ENCODE measurements at places on chromosomes 7 and 10.

GRCh38 chr10:60282771-60283353 lies 106.8 kb downstream of the ANK3 start:
- DNase-seq, result no peak

- peak; percentile 17 for DNase-seq
Measured at GRCh38 chr10:127899766-127900387, 7.0 kb upstream of the PTPRE start.

- no peak for DNase-seq
Measured at GRCh38 chr7:130388671-130389070, 8.4 kb downstream of the CPA1 start.

DNA sequence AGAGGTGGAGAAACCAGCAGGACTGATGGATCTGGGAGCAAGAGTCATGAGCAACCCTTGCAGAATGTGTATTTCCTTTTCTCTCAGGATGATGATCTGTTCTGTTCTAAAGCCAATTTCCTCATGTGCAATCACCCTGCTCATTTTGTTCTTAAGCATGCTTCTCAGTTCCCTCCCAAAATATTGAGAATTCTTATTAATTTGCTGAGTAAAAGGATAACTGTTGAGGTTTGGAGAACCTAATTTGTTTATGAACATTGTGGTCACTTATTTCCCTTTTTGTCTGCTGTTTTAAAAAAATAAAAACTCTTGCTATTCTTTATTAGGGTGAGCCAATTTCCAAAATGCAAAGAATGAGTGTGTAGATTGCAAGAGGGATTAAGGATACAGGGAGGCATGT lies 106.8 kb downstream of the APBB1IP start:
- no peak for DNase-seq

DNA sequence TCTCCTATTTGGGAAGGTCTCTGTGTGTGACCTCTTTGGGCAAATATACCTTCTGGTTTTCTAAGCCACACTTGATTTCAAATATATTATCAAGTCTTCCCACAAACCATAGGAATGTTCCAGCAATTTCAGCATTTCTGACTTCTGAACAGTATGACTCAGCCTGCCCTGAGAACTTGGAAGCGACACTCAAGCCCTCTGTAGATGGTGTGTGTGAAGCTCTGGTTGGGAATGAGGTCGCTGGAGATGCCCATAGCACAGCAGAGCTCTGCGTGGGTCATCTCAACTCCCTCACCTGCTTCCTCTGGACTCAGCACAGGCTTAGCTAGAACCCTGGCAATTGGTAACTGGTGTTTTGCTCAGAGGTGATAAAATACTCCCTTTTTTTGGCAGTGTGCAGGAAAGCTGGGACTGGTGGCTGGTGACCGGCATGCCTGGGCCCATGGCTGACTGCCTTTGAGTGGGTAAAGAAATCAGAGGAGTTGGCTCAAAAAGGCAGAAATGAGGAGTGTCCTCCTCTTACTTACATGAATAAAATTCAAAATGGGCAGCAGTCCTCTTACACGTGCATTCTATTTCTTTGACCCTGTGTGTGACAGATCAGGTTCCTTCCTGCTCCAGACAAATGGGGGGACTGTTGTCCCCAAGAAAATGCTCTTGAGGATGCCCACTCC lies 87.5 kb upstream of the NRP1 start:
- no peak for DNase-seq

GRCh38 chr7:101733713-101734475 lies 83.5 kb upstream of the CUX1 start:
- DNase-seq, result no peak

- no peak for DNase-seq
Measured at GRCh38 chr7:82273886-82274285, 169.7 kb downstream of the CACNA2D1 start.

- no peak for DNase-seq
Measured at GRCh38 chr10:79939969-79940368, 8.9 kb downstream of the SFTPD start.

- DNase-seq, result no peak
Measured at GRCh38 chr7:44905002-44905635, 19.8 kb upstream of the PURB start.

DNA sequence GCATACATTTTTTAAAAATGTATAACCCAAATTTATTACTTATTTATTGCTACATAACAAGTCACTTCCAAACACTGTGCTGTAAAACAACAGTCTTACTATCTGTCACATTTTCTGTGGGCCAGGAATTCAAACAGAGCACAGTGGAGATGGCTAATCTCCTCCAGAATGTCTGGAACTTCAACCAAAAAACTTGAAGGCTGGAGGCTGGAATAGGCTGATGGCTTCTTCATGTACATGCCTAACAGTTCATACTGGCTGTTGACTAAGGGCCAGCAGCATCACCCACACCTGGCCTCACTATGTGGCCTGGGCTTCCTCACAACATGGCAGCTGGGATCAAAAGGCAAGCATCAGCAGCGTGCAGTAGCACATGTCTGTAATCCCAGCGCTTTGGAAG lies 92.4 kb upstream of the KMT2E start:
- no peak for DNase-seq

DNA sequence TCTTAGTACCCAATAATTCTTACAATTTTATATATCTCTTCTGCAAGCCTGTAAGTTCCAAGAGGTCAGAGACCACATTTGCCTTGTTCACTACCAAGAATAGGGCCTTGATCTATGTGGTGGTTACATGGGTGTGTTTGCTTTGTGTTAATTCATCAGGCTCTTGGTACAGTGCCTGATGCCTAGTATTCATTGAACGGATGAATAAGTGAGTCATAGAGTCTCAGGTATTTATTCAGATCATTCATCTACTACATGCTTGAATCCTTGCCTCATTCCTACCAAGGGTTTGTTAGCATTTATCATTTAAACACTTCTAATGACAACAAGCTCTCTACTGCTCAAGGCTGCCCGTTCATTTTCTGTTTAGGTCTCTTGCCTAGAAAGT lies 11.3 kb upstream of the SGPL1 start:
- DNase-seq, result no peak

DNA sequence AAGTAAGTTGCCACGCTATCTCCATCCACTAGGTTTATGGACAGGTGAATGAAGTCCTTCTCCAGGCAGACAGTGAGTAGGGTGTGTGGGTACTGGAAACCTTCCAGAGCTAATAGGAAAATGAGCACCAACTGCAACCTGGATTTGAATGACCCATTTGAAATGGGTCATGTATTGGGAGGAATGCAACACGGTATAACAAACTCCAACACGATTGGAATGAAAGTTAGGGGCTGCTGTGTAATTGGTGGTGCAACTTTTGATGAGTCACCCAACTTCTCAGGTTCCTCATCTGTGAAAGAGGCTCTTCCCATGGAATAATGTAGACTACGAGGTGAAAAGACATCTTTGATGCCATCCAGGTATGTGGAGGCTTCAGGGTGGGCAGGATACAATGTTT lies 241.4 kb upstream of the PODXL start:
- no peak for DNase-seq

- no peak for DNase-seq
Measured at GRCh38 chr7:128879939-128880746, 17.5 kb downstream of the ATP6V1F start.

GRCh38 chr10:49157229-49157628 lies 23.4 kb upstream of the FAM170B start:
- no peak for DNase-seq

- DNase-seq, result peak; percentile 53
Measured at GRCh38 chr7:25216837-25217236, 11.4 kb downstream of the NPVF start.

- DNase-seq, result no peak
Measured at GRCh38 chr10:78747401-78748234, 321.1 kb upstream of the ZMIZ1 start.

- DNase-seq, result no peak
Measured at GRCh38 chr7:54330216-54330800, 211.9 kb upstream of the VSTM2A start.

GRCh38 chr7:41466760-41467384 lies 236.0 kb downstream of the INHBA start:
- DNase-seq, result no peak

GRCh38 chr7:3510101-3511020 lies 209.3 kb downstream of the SDK1 start:
- DNase-seq, result no peak

DNA sequence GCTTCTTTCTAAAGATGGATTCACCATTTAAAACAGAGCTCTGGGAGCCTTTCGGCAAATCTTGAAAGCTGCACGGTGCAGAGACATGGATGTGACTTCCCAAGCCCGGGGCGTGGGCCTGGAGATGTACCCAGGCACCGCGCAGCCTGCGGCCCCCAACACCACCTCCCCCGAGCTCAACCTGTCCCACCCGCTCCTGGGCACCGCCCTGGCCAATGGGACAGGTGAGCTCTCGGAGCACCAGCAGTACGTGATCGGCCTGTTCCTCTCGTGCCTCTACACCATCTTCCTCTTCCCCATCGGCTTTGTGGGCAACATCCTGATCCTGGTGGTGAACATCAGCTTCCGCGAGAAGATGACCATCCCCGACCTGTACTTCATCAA lies 3.7 kb downstream of the GPER1 start:
- DNase-seq, result no peak

- DNase-seq, result no peak
Measured at GRCh38 chr7:111755383-111755782, 193.1 kb upstream of the IMMP2L start.

DNA sequence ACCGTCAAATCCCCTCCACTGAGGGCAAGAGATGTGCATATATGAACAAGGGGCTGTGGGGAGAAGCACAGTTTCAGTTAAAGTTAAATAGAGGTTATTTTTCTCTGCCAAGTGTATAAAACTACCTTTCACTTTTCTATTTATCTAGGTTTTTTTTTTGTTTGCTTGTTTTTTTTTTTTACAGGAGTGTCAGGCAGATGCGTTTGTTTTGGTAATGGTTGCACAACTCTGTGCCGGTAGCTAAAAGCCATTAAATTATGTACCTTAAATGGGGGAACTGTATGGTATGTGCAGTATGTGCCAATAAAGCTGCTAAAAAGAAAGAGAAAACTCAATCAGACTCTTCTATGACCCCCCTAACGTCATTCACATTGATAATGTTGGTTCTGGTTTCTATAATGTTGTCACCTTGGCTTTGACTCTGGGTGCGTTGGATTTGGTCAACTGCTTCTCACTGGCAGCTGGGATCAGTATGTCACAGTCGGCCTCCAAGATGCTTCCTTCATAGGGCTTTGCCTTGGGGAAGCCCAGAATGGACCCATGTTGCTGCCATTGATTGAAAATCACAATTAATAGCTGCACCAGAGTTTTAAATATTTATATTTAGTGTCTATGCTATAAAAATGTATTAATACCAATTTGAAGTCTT lies 34.2 kb downstream of the GLUD1 start:
- DNase-seq, result no peak

GRCh38 chr10:44024356-44025116 lies 360.4 kb downstream of the CXCL12 start:
- DNase-seq, result no peak

DNA sequence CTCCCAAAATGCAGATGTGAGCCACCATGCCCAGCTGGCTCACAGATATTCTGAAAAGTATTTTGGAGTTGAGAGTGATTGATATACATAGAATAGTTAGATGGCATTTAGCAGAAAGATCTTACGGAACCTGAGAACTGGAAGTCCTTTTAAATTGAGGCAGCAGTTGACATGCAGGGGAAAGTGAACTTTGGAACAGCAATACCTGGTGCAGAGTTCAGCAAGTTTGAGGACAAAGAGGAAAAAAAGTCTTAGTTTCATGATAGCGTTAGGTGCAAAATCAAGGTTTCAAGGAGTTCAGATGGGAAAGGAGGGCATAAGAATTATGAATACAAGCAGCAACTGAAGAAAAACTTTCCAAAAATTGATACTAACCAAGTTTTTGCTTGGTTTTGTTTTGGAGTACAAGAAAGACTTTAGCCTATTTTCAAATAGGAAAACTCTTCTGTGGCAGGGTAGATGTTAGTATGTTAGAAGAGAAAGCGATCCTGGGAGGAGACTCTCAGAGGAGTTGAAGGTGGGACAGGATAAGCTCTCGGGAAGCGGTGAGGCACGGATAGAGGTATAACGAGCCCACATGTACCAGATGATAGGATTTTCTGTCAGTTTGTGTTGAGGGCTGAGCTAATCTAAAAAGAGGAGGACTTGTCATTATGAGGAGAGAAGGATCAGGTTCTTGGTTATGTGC lies 28.0 kb upstream of the STMP1 start:
- DNase-seq, result no peak

- DNase-seq, result no peak
Measured at GRCh38 chr10:117905404-117905803, 141.3 kb downstream of the RAB11FIP2 start.

- peak; percentile 64 for DNase-seq
Measured at GRCh38 chr10:110076559-110077318, 69.0 kb downstream of the ADD3 start.

DNA sequence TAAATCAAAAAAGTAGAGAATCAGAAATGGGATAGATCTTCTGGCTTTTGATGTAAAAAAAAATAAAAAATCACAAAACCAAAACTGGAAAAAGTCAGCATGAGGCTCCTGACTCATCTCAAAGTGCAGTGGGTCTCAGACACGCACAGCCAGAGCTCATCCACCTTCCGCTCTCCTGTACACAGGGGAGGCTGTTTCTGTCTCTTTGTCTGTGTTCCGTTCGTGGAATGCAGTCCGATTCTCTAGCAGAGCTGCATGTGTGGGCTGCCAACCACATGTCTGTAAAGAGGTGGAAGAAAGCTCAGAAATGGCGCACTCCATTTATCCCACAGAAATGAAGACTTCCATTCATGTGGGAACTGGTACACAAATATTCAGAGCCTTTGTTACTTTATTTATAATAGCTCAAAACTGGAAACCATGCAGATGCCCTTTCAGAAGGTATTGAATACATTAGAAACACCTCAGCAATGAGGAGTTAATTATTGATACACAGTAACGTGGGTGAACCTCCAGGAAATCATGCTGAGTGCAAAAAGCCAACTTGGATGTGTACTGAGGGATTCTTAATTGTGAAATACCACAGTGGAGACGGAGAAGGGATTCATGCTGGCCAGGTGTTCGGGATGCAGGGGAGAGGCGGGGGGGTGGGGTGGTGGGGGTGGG lies 123.3 kb downstream of the TRRAP start:
- DNase-seq, result no peak

DNA sequence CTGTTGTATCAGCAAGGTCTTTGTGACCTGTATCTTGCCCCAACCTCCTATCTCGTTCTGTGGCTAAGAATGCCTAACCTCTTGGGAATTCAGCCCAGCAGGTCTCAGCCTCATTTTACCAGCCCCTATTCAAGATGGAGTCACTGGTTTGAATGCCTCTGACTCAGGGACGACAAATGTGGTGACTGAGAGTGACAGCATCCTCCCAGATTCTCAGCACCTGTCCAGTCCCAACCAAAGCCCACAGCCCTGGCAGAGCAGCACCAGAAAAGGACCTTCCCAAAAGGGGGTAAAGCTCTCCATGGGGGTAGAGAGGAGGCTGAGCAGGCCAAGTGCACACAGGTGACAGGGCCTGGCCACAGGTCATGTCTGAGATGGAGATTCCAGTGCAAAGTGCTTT lies 35.4 kb upstream of the GPAM start:
- DNase-seq, result no peak

Measured in activated CD4-positive, alpha-beta T cell treated with anti-CD3 and anti-CD28 coated beads, Interleukin-2, Interleukin-6, amounts not matched to agents 100 ng/mL and 50 ng/mL, durations not matched to agents 16 hours and 8 hours (primary cell).